ENCODE measurements at places on chromosomes 7 and 10. TPM values are rescaled to one million over a fixed set of nuclear protein-coding genes. Genes with fewer than 3 reads are reported as not detected.

Gene MMRN2
- total RNA-seq: 6.2 TPM

Gene GARIN1A
- 1.3 TPM for total RNA-seq

Gene ZP3
- 3.0 TPM for total RNA-seq

Gene COL17A1
- 1.1 TPM for total RNA-seq

Gene PRPF18
- 22.4 TPM for total RNA-seq

Gene MRC1
- total RNA-seq: under 0.01 TPM

Gene AKR1D1
- total RNA-seq: 0.07 TPM

Gene PIP
- total RNA-seq: not detected

Gene DNAJB9
- 56.6 TPM for total RNA-seq

Gene CEP41
- 7.5 TPM for total RNA-seq

Gene FXYD4
- total RNA-seq: not detected

All from smooth muscle cell of the pulmonary artery (primary cell).